ENCODE measurements at places on chromosomes 2 and 18.

- DNase-seq, result no peak
Observed at GRCh38 chr2:21268197-21268877, 144.6 kb downstream of the TDRD15 start.

DNA sequence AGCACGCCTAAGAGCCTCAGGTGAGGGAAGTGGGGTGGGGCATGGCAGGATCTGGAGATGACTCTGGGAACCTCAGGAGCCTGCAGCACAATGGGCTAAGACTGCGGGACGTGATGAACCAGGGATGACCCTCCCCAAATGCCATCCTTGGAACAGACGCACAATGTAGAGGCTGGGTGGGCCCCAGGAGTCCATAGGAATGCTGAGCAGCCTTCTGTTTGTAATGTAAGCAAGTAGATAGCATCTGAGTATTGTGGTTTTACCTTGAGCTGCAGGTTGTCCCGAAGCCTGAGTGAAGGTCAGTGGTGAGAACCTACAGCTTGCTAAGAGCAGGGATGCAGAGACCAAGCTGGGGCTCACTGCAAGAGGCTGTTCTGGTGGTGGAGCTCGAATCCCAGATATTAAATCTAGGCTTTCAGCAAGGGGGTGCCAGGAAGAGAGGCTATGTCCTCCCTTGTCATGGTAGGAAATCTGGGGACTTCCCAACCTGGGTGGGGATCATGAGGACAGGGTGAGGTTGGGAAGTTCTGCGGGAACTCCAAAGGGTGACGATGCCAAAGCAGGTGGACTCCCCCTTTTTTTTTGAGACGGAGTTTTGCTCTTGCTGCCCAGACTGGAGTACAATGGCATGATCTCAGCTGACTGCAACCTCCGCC, 5.8 kb downstream of the SCTR start:
- no peak for DNase-seq

DNA sequence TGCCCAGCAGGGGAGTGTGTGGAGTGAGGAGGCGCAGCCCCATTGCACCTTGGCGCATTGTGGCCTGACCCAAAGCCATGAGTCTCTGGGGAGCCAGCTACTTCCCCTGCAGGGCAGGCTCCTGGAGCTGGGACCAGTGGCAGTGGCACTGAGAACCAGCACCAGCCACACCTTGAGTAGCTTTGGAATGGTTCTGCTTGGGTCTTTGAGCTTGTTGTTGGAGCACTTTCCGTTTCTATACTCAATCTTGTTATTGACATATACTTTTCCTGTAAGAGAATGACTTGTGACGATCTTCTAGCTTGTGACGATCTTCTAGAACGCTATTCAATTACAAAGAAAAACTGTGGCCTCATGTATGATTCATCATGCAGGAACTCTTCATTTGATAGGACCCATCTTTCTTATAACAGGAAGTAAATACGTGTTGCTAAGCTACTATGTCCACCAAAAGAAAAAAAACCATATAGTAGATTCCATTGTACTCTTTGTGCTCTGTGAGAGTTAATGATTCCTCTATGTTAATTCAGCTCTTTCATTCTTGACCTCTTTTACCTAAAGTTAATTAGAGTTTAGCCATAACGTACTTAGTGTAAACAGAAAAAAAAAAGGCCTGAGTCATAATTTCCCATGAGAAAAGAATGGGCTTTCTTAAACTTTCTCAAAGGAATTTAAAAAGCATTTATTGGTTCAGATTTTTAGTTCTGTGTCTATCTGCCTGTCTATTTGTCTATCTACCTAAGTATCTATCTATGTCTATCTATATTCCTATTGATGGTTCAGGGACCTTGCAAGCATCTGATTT, 113.1 kb downstream of the GATA6 start:
- DNase-seq, result peak; percentile 93

- no peak for DNase-seq
Observed at GRCh38 chr2:11903085-11903606, 156.7 kb downstream of the LPIN1 start.

- no peak for DNase-seq
Observed at GRCh38 chr2:84939426-84940087, 31.4 kb upstream of the KCMF1 start.

- DNase-seq, result no peak
Observed at GRCh38 chr2:80469428-80469827, 164.9 kb upstream of the LRRTM1 start.

DNA sequence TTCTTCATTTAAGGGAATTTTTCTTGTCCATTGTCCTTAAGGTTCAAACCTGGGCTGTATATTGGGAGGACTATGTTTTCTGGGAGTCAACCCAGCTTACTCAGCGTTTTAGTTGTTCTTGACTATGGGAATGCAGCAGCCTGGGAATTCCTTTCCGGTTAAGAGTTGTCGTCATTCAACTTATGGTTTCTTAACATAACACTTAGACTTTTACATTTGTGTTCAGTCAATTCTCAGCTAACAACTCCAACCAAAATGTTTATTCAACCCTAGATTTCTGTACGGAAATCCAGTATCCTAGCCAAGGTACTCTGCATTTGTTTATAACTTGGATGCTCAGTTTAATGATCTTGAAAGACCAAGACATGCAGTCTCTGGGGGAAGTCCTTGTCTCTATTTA, 960.9 kb downstream of the CBLN2 start:
- no peak for DNase-seq

- DNase-seq, result peak; percentile 81
Observed at GRCh38 chr2:112055730-112056625, 909 bp downstream of the TMEM87B start.

DNA sequence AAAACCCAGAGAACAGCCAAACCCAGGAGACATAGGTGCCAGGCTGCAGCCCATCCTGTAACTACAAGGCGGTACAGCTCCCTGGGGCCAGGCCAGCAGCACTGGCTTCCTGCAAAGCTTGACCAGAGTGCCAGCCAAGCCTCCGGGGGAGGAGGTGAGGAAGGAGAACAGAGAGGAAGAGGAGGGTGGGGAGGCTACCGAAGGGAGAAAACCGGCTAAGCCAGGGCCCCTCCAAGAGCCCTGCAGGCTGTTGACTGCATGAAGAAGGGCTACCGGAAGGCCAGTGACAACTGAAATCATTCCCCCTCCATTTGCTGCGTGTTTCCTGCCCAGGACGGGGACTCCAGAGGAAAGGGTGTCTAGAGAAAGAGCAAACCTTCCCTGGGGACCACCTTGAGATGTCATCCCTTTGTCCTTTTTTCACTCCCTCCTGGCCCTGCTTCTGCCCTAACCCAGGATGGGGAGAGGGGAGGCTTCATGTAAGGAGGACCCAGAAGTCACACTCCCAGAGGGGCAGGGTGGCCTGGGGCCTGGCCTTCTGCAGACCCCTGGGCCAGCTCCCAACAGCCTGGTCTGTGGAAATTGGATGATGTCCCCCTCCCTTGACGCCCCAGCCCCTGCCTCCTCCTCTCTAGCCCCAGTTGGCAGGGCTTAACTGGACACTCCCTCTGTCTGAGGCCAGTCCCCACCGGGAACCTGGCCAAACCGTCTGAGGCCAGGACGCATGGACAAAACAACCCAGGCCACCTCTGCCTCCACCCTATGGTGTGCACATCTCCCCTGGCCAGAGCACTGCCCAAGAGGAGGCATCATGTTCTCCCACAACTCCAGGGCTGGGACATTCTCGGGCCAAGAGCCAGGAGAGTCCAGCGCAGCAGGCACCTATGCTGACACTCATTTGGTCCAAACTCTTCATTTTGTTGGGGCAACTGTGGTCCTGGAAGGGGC, 207.8 kb downstream of the CYP26B1 start:
- no peak for DNase-seq

DNA sequence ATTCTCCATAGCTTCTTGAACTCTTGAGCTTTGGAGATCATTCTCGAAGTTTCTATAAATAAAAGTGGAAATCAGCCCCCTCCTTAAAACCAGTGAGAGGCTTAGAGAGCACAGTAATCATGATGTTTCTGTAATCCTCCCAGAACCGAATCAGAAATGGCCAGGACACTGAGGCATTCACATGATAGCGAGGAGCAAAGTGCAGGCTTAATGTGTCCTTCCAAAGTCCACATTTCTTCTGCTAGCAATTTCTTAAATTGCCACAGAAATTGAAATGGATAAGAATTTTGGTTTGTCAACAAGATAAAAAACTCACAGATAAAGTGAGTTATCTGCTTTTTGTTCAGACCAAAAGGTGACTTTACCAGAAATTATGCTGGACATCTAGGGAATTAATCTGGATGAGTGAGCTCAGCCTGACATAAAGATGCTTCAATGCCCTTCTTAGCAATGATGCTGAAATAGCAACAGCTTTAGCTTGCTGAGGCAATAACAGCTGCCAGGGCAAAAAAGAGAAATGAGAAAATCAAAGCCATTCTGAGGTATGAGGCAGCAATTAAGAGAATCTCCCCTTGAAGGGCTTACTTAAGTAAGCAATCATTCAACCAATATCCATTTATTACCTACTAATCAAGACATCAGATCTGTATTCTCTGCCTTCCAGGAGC, 82.4 kb upstream of the PHLPP1 start:
- no peak for DNase-seq

GRCh38 chr2:69170661-69171060, 157.7 kb downstream of the ANTXR1 start:
- DNase-seq, result no peak

GRCh38 chr2:49153252-49153651, 1.1 kb downstream of the FSHR start:
- DNase-seq, result no peak

GRCh38 chr18:49135877-49136276, 185.1 kb upstream of the SMAD7 start:
- peak; percentile 13 for DNase-seq

- no peak for DNase-seq
Observed at GRCh38 chr2:169755083-169755870, 21.6 kb downstream of the KLHL23 start.

DNA sequence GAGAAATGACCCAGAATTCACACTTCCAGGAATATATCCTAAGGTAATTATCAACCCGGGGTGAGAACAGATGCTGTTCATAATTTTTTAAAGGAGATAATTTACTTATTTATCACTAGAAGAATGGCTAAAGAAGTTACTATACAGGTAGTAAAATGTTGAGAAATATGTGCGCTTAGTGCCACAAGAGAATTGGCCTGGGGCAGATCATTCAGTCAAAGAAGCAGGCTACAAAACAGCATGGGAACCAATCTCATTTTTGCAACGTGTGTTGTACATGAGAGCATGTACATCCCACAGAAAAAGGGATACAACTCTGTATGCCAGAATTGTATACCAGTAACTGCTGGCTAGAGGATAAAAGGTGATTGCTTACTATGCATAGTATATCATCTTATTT, 75.2 kb downstream of the VIT start:
- no peak for DNase-seq

GRCh38 chr2:105450471-105450870, 51.6 kb upstream of the FHL2 start:
- DNase-seq, result no peak

GRCh38 chr2:217856159-217856558, 146.6 kb downstream of the TNS1 start:
- no peak for DNase-seq

- DNase-seq, result no peak
Observed at GRCh38 chr18:76255070-76255683, 239.9 kb downstream of the ZNF516 start.

GRCh38 chr2:176589287-176589686, 320.0 kb downstream of the MTX2 start:
- no peak for DNase-seq

- DNase-seq, result no peak
Observed at GRCh38 chr2:234917211-234917975, 34.4 kb upstream of the SH3BP4 start.

GRCh38 chr2:119013671-119014070, 71.7 kb downstream of the MARCO start:
- DNase-seq, result no peak

DNA sequence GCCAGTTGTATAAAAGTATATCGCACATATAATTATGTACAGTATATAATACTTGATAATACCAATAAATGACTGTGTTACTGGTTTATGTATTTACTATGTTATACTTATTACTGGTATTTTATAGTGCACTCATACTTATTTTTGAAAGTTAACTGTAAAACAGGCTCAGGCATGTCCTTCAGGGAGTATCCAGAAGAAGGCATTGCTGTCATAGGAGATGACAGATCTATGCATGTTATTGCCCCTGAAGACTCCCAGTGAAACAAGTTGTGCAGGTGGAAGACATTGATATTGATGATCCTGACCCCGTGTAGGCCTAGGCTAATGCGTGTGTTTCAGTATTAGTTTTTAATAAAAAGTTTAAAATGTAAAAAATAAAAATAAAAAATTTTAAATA, 20.3 kb upstream of the ASXL3 start:
- DNase-seq, result no peak

DNA sequence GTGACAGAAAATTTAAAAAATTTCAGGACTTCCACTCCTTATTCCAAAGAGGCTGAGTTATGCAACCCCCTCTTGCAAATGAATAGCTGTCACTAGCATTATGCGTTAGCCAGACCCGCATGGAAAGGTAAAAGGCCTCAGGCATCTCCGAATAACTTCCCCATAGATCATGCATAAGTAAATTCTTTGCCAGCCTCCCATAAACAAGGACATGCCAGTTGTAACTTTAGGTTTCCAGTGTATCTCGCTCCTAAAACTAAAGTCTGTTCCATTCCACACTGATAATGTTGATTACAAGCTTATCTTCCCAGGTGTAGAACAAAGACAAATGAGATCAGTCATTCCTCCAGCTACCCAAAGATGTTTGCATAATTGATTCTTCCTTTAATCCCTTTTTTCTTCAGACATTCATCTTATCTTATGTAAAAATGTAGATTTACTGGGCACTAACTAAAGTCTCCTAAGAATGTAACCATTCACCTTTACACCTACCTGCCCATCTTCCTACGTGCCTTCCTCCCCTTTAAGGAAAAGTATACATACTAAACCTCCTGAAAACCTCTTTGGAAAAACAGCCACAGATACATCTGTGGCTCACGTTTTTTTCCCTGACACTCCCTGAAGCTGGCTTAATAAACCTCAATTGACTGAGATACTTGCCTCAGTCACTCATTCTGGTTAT, 13.6 kb upstream of the NFU1 start:
- no peak for DNase-seq

- DNase-seq, result no peak
Observed at GRCh38 chr2:193816008-193816407, 1621.3 kb upstream of the TMEFF2 start.

- DNase-seq, result no peak
Observed at GRCh38 chr2:154568413-154568812, 130.1 kb upstream of the KCNJ3 start.

- DNase-seq, result no peak
Observed at GRCh38 chr2:66490588-66491001, 55.7 kb downstream of the MEIS1 start.

GRCh38 chr18:59272891-59273758, at the start of gene RAX:
RAX (minus strand) TSS chr18:59273454; CDS start chr18:59273206, 248 bp downstream.
- no peak for DNase-seq
